HT-29 (cell line): ENCODE measurements at places on chromosomes 6 and 20.

DNA sequence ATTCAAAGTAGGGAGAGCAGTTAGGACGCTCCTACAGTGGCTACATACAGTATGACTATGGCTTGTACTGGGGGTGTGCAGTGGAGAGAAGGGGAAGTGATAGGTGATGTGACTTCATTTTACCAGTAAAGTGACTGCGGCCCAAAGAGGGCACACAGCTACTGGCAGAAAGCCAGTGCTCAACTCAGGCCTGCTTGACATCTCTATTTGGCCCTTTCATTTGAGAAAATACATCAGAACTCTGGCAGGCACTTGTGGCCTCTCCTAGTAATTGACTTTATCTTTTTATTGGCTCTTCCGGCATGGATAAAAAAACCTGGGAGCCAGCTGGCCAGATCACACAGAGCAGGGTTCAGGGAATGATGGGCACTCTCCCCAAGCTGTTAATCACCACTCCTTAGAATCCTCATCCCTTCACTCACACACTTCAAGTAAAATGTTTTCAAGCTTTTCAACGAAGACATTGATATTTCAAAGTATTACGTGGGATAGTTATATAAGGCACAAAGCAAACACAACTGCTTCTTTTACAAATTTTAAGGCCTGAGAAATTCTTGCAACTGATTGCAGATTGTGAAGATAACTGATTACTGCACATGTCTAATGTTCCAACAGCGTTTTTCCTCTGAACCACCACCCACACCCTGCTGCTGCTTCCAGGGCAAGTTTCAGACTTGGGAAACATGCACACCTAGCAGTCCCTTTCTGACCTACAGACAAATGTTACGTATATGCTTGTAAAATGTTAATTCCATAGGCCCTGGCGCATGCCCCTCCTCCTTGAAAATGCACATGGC lies 73.5 kb downstream of the TNFRSF21 start:
- DNase-seq, result peak; percentile 69

GRCh38 chr6:97040355-97040860 lies 115.9 kb downstream of the KLHL32 start:
- no peak for DNase-seq

- DNase-seq, result no peak
Measured at GRCh38 chr6:32436995-32437836, 2.5 kb upstream of the HLA-DRA start.

GRCh38 chr20:23230766-23231385 lies 119.7 kb upstream of the NXT1 start:
- no peak for DNase-seq

- no peak for DNase-seq
Measured at GRCh38 chr6:150236544-150236943, 93.7 kb downstream of the PPP1R14C start.

- no peak for DNase-seq
Measured at GRCh38 chr20:47736570-47737152, 48.6 kb downstream of the SULF2 start.

GRCh38 chr6:13478525-13478966 lies 8.9 kb downstream of the GFOD1 start:
- no peak for DNase-seq

- no peak for DNase-seq
Measured at GRCh38 chr20:20658871-20659431, 53.5 kb downstream of the RALGAPA2 start.

GRCh38 chr6:169398342-169399105 lies 144.9 kb upstream of the THBS2 start:
- DNase-seq, result no peak

GRCh38 chr6:16651871-16652270 lies 109.4 kb downstream of the ATXN1 start:
- DNase-seq, result no peak

DNA sequence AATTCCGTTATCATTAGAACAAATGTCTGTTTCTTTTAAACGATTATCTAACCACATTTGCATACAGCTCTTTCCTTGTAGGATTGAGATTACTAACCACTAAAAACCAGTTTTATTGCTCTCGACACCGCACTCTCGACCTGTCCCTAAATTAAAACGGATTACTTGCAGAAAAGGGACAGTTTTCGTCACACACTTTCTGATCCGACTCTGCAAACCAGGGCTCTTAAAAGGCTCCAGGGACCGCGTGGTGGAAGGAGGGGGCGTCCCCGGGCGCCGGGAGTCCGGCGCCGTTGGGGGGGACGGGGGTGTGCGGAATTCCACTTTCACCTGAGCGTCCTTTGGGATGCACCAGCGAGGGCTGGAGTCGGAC lies 731 bp downstream of the MAK start:
- DNase-seq, result peak; percentile 13

GRCh38 chr6:2674857-2675256 lies 75.9 kb downstream of the MYLK4 start:
- no peak for DNase-seq

DNA sequence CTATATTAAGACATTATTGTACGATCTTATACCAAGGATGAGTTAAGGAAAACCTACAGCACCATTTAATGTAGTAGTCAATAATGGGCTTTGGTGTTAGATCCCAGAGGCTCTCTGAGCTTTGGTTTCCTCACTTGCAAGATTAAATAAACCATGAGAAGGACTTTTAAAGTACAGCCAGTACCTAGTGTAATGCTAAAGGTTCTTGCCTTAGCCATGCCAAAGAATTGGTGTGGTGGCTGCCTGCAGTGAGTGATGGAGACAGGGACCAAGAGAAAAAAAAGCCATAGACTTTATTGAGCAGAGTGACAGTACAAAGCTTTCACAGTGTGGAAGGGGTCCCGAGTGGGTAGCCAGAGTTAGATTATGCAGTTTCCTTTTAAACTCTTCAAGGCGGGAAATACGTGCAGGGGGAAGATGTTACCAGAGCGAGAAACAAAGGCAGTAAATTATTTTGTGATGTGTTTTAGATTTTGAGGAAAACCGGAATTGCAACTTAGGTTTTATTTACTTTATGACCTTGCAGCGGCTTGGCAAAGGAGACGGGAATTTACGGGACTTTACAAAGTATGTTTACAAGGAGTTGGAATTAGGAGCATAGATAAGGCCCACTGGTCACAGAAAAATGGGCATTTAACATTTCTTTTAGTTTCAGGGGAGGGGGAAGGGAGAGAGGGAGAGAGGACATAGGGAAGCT lies 100.4 kb downstream of the MYO6 start:
- peak; percentile 67 for DNase-seq

- no peak for DNase-seq
Measured at GRCh38 chr6:132789396-132789776, 9.1 kb downstream of the SLC18B1 start.

DNA sequence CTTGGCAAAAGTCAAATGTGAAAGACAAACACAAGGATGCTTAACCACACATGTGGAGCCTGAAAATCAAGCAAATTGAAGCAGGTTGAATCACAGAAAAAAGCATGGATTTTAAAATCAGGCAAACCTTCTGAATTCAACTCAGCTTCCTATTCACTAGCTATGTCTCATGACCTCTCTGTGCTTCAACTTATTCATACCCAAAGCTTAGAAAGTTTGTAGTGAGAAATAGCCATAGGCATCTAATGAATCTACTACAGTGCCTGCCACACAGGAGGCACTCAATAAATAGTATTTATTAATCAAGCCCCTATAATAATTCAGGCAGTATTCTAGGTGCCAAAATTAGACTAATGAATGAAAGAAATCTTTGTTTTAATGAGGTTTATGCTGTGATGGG lies 112.2 kb upstream of the TNFAIP3 start:
- no peak for DNase-seq

GRCh38 chr6:158730541-158730907 lies 80.7 kb downstream of the SYTL3 start:
- DNase-seq, result peak; percentile 82

- no peak for DNase-seq
Measured at GRCh38 chr20:57759724-57760123, 49.9 kb upstream of the PMEPA1 start.

DNA sequence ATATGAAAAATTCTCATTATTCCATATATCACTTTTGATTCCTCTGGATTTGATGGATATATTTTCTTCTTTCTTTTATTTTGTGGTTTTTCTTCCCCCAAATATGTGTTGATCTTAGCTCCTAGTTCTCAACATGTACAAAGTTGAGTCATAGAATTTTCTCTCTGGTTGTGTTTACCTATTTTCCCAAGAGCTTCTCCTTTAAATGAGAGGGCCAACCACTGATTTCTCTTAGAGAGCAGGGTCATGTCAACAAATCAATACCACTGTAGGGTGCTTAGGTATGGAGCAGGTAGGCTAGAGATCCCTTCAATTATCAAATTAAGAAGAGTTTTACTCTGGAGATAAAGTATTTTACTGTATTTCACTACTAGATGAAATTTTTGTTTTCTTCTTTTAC lies 145.7 kb downstream of the BMP5 start:
- no peak for DNase-seq

DNA sequence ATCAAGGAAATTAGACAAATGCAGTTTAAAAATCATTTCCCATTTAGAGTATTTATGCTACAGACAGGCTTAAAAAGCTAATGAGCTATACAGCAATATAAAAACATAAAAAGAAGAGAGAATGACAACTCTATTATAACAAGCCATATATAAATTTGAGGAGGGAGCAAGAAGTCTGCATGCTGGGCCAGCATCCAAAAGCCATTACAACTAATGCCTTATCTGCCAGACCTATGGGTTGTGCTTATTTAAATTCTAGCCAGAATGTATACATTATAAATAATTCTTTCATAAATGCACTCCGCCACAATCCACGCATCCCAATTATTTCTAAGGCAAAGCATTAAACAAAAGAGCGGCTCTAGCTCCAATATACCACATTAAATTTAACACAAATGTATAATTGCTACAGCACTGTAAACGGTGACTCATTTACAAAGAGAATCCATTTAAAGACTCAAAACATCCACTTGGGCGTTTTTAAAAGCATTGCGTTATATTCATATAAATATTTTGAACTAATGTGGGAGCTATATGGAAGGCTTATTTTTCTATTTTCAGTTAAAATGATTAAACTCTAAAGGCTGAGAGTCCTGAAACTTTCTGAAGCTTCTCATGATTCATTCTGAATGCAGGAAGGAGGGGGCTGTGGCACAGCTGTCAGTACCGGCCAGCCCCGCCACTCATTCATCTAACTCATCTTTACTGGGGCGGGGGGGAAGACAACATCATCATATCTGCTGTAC lies 37.7 kb upstream of the RAB22A start:
- no peak for DNase-seq

GRCh38 chr6:166853371-166854325 lies 102.7 kb downstream of the RNASET2 start:
- no peak for DNase-seq

DNA sequence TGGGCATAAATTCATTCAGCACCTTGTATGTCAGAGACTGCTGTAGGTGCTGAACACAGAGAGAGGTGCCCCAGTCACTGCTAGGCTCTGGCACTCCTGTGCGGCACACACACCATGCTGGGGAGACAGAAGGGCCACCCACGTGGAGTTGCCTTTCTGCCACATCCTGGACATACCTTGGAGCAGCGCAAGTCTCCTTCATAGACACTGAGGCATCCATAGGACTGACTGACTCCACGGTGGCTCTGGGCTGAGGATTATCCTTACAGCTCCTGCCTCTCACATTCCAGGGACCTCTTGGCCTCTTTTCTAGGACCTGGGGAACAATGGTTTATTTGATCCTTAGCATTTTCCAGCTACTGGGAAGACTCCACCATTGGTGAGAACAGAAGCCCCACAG lies 26.0 kb upstream of the SLC22A23 start:
- no peak for DNase-seq

DNA sequence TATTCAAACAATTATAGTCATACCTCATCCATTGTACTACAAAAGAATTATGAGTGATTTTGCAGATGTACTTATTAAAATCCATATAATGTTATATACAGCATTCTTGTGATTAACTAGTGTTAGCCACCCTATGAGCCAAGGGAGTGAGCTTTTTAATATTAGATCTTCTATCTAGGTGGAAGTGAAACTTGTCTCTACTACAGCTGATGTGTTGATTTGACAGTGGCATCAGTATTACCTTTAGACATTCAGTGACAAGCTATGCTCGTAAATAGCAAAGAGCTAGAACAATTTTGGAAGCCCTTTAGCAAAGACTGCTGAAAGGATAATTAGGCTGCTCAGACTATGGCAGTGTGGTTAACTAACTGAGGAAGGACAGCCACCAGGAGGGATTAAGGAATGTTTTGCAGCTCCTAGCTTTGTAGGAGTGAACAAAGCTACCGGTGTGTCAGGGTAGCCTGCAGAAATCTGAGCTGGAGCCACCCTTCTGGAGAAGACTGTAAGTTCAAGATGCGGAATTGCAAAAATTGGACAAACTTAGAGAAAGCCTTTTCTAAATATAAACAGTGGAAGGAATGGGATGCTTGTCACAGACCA lies 73.7 kb downstream of the AFG1L start:
- no peak for DNase-seq

- no peak for DNase-seq
Measured at GRCh38 chr6:163381118-163381756, 33.3 kb upstream of the QKI start.

GRCh38 chr20:23417861-23418260 lies 3.4 kb downstream of the NAPB start:
- no peak for DNase-seq

DNA sequence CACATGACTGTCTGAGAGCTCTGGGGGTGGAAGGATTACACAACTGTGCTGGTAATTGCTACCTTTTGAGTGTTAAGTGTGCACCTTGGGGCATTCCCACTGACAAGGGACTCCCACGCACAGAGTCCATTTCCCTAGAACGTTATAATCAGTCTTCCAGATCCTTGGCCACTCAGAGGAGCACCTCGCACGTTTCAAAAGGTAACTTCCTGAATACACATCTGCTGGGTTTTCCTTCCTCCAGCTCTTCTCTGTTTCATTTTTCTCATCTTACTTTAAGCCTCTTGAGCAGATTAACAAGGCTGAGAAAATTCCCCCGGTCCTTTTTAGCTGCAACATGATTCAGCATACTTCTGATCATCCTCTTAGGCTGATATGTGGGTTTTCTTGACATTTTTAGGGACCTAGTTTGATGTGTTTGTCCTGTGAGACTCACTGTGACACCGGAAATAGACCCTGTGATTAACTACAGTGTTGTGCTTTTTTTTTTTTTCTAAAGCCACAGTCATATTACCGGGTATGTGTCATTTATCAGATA lies 98.4 kb upstream of the DUSP22 start:
- no peak for DNase-seq

- no peak for DNase-seq
Measured at GRCh38 chr6:155117256-155117655, 122.1 kb downstream of the TIAM2 start.

DNA sequence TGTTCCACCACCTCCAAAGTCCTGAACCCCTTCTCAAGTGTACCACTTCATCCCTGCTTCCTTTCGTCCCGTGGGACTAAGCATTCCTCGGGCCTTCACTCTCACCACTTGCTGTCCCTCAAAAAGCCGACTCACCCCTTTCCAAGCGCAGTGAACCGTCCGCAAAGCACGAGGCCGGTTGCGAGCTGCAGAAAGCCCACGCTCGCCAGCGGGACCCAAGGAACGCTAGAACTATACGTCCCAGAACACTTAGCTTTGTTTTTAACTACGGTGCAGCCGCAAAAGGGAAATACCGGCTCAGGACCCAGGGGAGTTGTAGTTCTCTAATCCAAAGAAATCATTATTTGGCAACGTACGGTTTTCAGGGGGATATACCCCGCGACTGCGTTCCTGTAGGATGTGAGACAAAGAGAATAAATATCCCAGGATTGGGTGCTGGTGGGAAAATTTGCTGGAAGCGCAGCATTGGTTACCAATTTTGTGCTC lies 416 bp upstream of the POLR1H start:
- no peak for DNase-seq
